Amygdala (tissue), 56 donors: ENCODE measurements at places on chromosomes 3 and 15.

DNA sequence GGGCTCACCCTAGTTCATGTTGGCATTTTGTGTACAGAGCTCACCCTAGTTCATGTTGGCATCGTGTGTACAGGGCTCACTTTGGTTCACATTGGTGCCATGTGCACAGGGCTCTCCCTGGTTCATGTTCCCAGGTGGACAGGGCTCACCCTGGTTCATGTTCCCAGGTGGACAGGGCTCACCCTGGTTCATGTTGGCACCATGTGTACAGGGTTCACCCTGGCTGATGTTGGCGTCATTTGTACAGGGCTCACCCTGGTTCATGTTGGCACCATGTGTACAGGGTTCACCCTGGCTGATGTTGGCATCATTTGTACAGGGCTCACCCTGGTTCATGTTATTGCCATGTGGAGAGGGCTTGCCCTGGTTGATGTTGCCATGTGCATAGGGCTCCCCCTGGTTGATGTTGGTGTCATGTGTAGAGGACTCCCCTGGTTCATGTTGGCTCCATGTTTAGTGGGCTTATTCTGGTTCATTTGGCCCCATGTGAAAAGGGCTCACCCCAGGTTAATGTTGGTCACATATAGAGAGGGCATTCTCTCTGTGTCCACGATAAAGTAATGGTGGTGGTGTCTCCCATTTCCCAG lies 31.7 kb upstream of the NR2C2 start:
- no peak for DNase-seq

- no peak for DNase-seq
Observed at GRCh38 chr15:95279277-95280019, 1048.1 kb downstream of the MCTP2 start.

- no peak for DNase-seq
Observed at GRCh38 chr3:43246976-43247375, 39.4 kb upstream of the SNRK start.

GRCh38 chr3:14789640-14790285 lies 29.0 kb upstream of the FGD5 start:
- no peak for DNase-seq

DNA sequence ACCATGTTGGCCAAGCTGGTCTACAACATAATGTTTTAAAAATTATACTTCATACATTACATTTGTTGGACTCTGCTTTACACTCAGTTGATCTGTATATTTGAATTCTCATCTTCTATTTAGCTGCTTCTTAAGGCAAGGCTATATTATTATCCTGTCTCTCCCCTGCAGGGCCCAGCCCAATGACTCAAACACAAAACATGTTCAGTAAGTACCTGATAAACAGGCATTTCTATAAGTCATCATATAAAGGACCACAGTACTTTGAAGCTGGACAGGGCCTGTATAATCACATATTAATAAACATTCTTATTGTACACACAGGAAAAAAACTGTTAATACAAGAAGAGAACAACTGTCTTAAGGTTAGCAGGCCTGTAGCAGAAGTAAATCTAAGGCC lies 36.2 kb downstream of the NGLY1 start:
- no peak for DNase-seq

DNA sequence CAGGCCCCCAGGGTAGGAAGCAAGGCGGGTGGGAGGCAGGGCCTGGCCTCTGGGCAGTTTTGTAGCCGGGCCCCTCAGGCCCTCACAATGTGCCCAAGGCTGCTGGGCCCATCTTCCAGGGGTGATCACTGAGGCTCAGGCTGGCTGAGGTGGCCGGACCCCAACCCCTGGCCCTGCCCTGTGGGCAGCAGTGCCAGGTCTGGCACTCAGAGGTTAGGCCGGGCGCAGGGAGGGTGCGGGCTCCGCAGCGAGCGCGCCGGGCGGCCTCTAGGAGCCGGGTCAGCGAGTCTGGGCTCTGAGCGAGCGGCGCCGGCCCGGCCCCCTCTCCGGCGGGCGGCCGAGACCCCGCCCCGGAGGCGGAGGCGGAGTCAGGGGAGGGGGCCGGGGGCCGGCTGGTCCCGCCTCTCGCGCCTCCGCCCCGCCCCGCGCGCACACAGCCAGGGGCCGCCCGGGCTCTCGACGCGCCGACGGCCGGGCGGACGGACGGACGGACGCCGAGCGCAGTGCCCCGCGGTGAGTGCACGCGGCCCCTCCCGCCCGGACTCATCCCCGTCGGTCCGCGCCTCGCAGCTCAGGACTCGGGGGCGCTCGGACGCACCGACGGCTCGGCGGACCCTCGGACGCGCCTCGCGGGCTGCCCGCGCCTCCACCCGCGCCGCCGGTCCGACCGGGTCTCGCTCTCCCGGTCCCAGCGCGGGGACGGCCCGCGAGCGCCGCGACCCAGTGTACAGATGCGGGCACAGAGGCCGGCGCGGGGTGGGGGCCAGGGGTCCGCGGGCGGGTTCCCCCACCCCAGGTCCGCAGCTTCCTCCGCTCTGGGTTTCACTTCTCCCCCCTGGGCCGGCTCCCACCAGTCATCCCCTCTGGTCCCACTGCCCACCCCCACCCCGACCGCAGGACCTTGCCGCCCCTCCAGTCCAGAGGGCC lies at the start of gene FBLN2:
Gene FBLN2 (plus strand): TSS at position 430 of the 927 bp plus-strand sequence. CDS start 21,231 bp downstream, outside the sequence.
- DNase-seq: no peak

- no peak for DNase-seq
Observed at GRCh38 chr15:91652610-91653207, 200.8 kb upstream of the SLCO3A1 start.

GRCh38 chr3:27758083-27758482 lies 36.0 kb upstream of the EOMES start:
- no peak for DNase-seq

- no peak for DNase-seq
Observed at GRCh38 chr3:16265455-16265786, 409 bp downstream of the OXNAD1 start.

DNA sequence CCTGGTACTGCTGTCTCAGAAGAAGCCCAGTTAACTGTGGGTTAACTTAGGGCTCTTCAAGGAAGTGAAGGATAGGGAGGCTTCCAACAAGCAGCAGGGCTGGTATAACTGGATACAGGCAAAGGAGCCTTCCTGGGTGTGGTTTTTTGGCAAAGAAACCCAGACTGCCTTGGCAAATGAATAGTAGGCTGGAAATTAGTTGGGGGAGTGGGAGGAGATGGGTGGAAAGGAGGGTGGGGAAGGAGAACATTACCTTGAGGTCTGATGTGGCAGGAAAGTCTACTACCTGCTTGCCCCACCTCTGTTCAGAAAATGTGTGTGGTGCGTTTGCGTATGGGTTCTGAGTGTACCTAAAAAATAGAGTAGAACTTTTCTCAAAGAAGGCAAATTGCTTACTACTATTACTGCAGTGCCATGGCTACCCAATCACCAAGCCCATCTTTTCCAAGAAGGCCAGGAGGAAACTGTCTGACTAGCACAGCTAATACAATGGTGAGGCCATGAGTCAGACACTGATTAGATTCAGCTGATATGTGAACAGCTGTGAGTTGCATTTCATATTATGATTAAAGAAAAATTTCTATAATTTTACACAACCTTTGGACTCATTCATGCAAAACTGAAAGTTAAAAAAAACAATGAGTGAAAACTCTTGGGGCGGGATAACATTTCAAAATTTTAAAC lies 55.2 kb downstream of the SPTSSB start:
- DNase-seq: no peak

GRCh38 chr3:79490165-79491028 lies 277.4 kb downstream of the ROBO1 start:
- peak; percentile 7 for DNase-seq

DNA sequence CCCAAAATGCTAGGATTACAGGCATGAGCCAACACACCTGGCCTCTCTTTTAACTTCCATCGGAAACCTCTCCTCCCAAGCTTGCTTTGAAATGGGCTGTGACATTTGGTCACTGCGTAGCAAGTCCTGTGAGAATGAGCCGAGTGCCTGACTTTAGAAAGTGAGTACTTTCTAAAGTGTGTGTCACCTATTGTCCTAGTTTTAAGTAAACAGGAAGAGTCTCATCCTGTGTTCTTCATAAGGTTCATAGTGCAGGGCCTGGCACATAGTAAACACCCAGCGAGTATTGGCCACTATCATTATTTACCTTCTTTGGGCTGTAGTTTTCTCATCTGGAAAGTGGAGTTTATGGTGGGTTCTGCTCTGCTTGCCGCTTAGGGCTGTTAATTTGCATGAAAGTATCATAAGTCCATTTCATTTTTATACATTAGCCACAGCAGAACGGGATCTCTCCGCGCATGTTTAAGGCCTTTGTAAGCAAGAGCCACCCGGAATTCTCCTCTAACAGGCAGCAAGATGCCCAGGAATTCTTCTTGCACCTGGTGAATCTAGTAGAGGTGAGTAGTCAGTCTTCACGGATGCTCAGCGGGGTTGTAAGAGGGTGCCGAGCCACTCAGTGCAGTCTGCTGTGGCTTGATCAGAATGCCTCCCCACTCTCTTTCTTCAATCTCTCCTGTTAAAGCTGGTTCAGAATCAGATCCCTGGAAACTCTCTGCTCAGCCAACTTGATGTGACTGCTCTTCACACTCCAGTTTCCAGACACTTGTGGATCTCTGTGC lies 87.2 kb downstream of the USP13 start:
- no peak for DNase-seq

GRCh38 chr15:38207621-38208020 lies 45.0 kb upstream of the SPRED1 start:
- DNase-seq: no peak

DNA sequence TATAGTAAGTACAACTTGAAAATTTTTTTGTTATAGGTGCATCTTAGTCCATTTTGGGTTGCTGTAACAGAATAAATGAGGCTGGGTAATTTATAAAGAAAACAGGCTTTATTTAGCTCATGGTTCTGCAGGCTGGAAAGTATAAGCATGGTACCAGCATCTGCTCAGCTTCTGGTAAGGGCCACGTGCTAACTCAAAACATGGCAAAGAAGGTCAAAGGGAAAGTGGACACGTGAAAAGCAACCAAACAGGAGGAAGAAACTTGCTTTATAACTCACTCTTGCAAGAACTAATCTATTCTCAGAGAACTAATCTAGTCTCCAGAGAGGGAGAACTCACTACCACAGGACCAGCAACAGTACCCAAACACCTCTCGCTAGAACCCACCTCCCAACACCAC lies 9.1 kb downstream of the HDGFL3 start:
- no peak for DNase-seq

DNA sequence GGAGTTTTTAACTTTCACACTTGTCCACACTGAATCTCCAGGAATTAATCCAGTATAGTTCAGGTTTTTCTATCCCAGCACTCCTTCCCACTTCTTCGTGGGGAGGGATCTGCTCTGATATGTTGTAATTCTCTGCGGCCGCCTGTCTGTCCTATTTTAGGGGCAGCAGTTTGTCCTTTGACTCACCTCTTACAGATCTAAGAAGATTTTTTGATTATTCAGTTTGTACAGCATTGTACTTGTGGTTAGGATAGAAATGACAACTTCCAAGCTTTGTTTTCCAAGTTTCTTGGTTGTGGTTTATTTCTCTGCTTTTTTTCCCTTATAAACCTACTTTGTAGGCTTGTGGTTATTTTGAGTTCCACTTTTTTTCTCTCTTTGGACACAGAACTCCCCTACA lies 601.7 kb downstream of the SI start:
- DNase-seq: no peak

GRCh38 chr15:98657721-98658120 lies 9.4 kb downstream of the IGF1R start:
- no peak for DNase-seq

GRCh38 chr3:61141227-61141626 lies 110.0 kb downstream of the FHIT start:
- no peak for DNase-seq

- DNase-seq: no peak
Observed at GRCh38 chr3:136957751-136958288, at the start of gene IL20RB. IL20RB (plus strand) TSS chr3:136957983; CDS start chr3:136958114, 131 bp downstream.

GRCh38 chr3:164004205-164004604 lies 1074.1 kb downstream of the SI start:
- no peak for DNase-seq

DNA sequence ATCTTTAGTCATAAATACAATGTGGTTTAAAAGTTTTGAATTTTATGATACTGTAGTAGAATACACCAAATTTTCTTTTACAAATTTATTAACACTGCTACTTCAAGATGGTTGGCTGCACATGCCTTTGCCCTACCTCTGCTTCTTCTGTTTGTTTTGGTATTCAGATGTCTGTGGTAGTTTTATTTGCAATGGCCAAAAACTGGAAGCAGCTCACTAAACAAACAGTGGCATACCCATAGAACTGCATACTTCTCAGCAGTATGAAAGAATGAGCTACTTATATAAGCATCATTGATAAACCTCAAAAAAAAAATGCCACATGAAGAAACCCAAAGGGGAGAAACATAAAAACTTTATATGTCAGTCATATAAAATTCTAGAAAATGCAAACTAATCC lies 19.5 kb downstream of the ARIH2 start:
- no peak for DNase-seq

DNA sequence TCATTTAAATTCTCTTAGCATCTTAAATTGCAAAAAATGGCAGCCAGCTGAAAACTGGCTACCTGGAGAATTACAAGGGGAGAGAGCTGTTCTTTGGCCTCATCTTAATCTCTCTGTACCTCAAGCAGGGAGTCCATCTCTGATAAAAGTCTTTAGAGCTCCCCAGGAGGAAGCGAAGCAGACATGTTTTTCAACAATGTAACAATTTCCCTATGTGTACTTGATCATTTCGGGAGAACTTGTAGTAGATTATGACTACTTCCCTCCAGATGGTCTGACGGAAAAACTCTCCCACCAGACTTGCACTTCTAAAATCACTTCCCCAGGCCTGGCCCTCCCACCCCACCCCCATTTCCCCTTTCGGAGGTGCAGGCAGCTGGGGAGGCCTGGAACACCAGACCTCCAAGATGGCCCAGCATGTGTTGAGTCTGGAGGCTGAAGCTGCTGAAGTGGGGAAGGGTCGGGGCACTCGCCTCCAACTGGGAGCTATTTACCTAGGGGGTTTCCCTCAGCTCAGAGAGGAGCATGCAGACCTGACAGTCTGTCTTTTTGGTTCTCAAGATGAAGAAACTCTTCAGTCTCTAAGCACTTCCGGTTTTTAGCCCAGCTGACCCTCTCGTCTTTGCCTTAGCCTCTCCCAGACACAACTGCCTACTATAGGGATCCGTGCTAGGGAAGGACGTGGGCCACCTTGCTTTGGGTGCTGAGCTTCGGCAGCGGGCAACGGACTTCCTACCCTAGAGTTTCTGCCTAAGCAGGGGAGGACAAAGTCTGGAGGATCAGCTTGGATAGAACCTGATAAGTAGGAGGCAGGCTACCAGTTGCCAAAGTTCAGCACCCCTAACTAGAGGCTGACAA lies 164.0 kb upstream of the TBL1XR1 start:
- no peak for DNase-seq

GRCh38 chr3:46733026-46733800 lies 15.5 kb upstream of the PRSS50 start:
- DNase-seq: no peak
